NCI-H2081 treated with DMSO at 0.1 percent for 48 hours (cell line): ENCODE measurements at places on chromosomes 3 and 15.

DNA sequence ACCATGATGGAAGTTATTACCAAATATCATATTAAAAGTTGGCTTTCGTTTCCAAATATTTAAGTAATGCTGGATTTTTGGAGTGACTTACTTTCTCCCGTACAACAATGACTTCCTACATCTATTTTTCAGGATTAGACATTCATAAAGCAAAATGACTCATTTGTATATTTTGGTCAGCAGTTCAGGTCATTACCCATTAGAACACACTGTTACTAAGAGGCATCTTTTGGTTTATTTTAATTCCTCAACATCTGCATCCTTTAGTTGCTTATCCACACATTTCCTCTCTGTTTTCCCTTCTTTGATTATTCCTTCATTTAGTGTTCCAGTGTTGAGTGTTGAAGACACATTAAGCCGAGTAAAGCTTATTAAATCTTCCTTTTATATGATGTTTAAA is 348.2 kb downstream of the NAALADL2 start:
- no peak for DNase-seq

DNA sequence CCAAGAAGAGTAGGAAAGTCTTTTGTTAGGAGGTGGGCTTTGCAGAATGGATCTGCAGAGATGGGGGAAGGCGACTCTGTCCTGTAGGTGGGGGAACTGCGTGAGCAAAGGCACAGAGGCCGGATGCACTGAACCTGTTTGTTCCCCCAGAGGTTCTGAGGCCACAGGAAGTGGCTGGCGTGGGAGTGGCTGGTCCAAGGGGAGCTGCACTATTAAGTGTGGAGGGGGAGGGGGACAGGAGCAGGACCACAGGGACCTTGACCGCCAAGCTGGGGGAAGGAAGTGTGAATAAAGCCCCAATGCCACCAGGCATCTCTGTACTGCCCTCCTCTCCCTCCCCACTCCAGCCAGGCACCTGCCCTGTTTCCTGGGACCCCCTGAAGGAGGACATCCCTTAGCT is 51.8 kb downstream of the CYP11A1 start:
- DNase-seq, result no peak

DNA sequence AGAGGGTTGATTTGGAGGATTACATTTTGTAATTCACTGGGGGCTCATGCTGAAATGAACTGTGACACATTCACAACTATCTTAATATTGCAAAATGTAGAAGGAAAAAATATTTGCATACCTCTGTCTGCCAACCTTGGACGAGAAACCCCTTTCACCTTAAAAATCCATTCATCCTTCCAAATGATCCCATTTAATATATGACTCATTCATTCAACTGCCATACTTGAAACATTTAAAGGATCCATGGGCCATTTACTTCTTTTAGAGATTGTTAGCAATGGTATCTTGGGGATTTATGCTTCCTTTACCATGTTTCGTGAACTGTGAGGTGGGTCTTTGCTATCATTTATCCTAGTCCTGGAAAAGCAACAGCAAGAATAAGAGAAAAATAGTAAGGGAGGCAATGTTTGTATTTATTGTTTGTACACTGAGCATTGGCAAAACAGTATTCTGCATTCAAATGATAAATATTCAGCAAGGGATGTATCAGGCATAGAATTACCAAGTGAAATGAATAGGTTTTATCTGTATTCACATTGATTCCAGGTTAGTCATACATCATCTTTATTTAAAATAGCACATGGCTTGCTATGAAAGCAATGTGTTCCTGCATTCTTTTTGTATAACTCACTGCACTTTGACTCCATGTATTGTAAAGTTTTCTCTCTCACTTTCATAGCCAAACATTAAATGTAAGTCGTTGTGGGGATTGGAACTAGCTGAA is 378.1 kb downstream of the NSUN3 start:
- no peak for DNase-seq

DNA sequence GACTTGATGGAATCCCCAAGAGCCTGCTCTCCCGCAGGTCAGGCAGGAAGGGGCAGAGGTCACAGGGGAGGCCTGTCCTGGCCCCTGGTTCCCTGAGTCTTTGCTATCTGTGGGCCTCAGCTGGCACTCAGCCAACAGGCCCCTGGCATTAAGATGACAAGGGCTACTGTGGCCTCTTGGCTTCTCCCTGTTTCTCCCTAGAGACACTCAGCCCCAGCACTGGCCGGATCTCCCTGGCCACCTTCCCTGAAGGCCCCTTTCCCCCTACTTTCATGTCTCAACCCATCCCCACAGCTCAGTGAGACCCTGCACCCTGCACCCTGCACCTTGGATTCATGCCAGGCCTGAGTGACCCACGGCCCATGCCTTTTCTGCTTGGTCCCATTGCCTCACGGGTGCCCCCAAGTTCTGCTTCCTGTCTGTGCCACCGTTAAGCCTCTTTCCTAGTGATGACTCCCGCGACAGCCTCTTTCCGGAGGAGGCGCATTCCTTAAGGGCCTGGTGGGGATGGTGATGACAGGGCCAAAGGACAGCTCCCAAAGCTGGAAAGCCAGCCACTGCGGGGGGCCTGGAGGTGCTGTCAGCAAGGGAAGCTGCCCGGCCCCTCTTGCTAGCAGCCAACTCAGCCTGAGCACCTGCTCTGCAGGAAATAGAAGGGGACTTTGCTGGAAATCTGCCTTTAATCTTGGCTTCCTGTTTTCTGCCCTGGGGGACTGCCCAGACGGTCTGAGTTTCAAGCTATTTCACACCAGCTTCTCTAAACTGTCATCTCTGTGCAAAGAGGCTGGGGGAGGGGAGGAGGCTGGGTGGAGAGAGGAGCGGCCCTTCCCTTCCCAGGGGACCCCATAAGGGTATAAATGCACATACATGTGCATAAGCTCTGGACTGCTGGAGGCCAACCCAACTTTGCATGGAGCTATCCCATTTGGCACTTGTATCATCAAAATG is 4.8 kb upstream of the CSK start:
- DNase-seq, result no peak

GRCh38 chr15:66019368-66019767 is 150.1 kb downstream of the RAB11A start:
- DNase-seq, result no peak

DNA sequence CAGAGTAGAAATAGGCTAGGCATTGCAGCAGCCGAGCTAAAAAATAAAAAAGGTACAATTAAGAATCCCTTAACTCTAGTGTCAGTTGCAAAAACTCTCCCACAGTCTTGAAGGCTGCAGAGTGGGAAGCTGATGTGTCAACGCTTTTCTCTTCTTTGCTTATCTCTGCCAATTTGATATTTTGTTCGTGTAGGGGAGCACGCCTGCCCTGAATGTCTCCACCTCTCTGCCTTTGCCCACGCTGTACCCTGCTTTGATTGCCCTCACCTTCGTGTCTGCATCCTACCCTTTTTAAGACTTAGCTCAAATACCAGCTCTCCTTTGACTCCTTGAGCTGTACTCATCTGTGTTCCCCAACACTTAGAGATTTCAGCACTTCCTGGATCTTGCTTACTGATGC is 155.4 kb upstream of the CADPS start:
- DNase-seq, result no peak

DNA sequence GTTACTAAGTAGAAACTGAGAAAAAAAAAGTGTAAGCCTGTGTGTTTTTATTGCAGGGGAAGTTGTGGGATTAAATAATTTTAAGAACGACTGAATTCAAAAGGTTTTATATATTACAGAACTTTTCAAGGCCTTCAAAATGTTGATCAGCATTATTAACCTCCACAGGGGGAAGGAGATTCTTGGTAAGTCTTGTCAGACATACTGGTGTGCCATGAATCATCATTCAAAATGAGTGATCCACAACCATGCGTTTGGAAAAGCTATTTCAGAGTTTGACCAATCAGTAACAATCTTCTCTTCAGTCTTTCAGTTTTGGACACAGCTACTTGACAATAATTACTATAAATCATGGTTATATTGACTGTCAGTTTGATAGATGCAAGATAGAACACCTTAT is 70.2 kb downstream of the ADAMTS9 start:
- DNase-seq, result no peak

GRCh38 chr15:51864408-51865056 is 35.1 kb downstream of the TMOD3 start:
- DNase-seq, result no peak

GRCh38 chr3:126394179-126394976 is at the start of gene CFAP100:
CFAP100 (plus strand) TSS chr3:126394909; CDS start chr3:126396001, 1,092 bp downstream.
- DNase-seq, result no peak

GRCh38 chr3:99706410-99706809 is 68.0 kb downstream of the COL8A1 start:
- DNase-seq, result no peak

GRCh38 chr15:75830910-75831805 is 12.1 kb upstream of the UBE2Q2 start:
- no peak for DNase-seq
